Activated CD8-positive, alpha-beta memory T cell treated with anti-CD3 and anti-CD28 coated beads, Interleukin-2, amount 10 ng/mL, durations not matched to agents 7 days and 5 days (primary cell): ENCODE measurements at places on chromosomes 3 and 15. TPM values are rescaled to one million over a fixed set of nuclear protein-coding genes. Genes with fewer than 3 reads are reported as not detected.

GRCh38 chr15:98980899-98981228 is 26.7 kb downstream of the PGPEP1L start:
- no peaks in the 10 kb centered on the region for H3K36me3 ChIP-seq
- H3K27me3 ChIP-seq = no peaks in the 10 kb centered on the region
- H3K4me1 ChIP-seq = no peaks in the 10 kb centered on the region
- no peak for DNase-seq
- no peak overlapping the region for H3K27ac ChIP-seq

The SCAMP5 gene
- 0.94 TPM for total RNA-seq

DNA sequence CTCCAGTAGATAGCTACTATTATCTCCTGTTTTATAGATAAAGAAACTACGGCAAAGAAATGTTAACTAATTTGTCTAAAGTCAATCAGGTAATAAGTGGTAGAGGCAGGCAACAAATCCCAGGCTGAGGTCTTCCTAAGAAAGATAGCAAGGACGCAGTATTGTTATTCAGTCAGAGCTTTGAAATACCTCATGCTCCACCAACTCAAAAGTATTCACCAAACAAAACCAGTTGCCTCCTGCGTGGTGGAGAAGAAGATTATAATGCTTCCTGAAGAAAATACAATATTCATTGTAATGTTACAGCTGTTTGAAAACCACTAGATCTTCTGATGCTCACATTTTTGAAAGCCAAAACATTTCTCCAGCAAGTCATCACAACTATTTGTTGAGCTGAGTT is 138.2 kb upstream of the CNTN4 start:
- DNase-seq = no peak
- no peak overlapping the region for H3K4me3 ChIP-seq
- H3K27ac ChIP-seq = no peak overlapping the region
- H3K4me1 ChIP-seq = no peaks in the 10 kb centered on the region

- H3K4me1 ChIP-seq = no peaks in the 10 kb centered on the region
- H3K27me3 ChIP-seq = no peaks in the 10 kb centered on the region
- no peak overlapping the region for H3K4me3 ChIP-seq
- peaks cover 4% of the 10 kb centered on the region for H3K36me3 ChIP-seq
These were observed 236.6 kb downstream of the TBC1D5 start for GRCh38 chr3:17505856-17506255.

The PTX3 gene
- total RNA-seq = not detected

The ADGRG7 gene
- total RNA-seq = not detected

GRCh38 chr3:95476534-95476933 is 1337.9 kb upstream of the EPHA6 start:
- no peak overlapping the region for H3K4me3 ChIP-seq
- H3K27me3 ChIP-seq = no peaks in the 10 kb centered on the region
- no peak overlapping the region for H3K27ac ChIP-seq
- no peaks in the 10 kb centered on the region for H3K36me3 ChIP-seq
- no peak for DNase-seq

The ARPIN gene
- total RNA-seq = not detected

- H3K36me3 ChIP-seq = peaks cover 4% of the 10 kb centered on the region
- H3K27me3 ChIP-seq = no peaks in the 10 kb centered on the region
- H3K4me1 ChIP-seq = peaks cover 36% of the 10 kb centered on the region
- H3K4me3 ChIP-seq = no peak overlapping the region
These were observed 2.0 kb upstream of the TM2D3 start for GRCh38 chr15:101654171-101654570.

The FSTL1 gene
- 1.3 TPM for total RNA-seq

DNA sequence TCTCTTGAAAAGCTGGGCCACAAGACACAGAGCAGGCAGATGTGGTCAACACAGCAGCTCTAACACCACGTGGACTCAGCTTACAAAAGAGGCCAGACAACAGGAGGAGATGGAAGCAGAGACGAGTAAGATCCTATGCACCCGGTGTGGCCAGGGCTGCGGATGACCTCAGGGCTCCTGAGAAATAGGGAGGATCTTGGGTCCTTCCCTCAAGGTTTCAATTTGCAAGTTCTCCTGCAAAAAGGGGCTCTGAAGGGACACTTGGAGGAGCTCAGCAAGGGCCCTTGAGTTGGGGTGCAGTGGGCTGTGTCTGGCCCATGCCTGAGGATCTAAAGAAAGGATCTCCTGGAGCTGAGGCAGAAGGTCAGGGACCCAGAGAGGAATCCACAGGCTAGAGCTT is 249.5 kb upstream of the IGF1R start:
- no peak for DNase-seq
- no peak overlapping the region for H3K4me3 ChIP-seq
- no peaks in the 10 kb centered on the region for H3K4me1 ChIP-seq
- no peaks in the 10 kb centered on the region for H3K27me3 ChIP-seq
- H3K36me3 ChIP-seq = no peaks in the 10 kb centered on the region

DNA sequence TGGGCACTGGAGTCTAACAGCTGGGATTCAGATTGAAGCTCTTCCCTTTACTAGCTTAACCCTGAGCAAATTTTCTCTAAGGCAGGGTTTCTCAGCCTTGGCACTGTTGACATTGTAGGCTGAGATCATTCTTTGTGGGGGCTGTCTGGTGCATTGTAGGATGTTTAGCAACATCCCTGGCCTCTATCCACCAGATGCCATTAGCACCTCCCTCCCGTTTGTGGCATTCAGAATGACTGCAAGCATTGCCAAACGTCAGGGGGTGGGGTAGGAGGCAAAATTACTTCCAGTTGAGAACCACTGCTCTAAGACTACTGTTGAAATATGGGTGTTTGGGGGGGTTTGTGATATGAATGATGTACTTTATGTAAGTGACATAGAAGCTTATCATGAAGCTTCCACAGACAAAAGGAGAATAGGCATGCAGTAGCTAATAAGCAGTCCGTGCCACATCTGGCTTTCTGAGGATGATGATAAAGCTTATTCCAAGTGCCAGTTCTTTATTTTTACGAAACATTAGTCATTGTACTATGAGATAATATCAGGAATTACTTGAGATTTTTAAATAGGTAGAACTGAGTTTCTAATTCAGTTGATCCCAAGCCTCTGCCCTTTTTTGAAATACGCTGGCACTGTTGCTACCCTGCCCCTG is 39.3 kb downstream of the NKIRAS1 start:
- peaks cover 9% of the 10 kb centered on the region for H3K36me3 ChIP-seq
- H3K27ac ChIP-seq = no peak overlapping the region
- H3K27me3 ChIP-seq = no peaks in the 10 kb centered on the region
- no peak overlapping the region for H3K4me3 ChIP-seq
- DNase-seq = no peak
- peaks cover 2% of the 10 kb centered on the region for H3K4me1 ChIP-seq

The PLSCR2 gene
- total RNA-seq = not detected

DNA sequence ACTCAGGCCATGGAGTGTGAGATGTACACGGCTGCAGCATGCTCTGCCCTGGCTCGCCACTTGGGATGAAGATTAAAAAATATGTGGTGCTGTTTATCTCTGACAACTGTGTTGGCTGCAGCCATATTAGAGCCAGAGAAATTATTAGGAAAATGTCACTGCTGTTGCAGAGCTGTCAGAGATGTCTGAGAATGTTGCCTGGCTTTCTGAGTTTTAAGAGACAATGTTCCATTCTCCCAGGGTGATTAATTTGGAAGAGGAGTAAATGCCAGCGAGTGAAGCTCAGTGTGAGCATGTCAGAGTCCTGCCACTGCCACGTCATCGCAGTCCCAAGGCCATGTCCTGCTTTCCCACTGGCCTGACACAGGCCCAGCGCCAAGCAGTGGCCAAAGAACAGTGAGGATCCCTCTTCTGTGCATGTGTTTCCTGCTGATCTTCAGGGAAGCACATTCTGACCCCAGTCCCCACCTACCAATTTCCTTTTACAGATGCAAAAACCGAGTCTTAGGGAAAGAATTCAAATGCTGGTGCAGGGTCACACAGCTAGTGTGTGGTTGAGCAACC is 370.9 kb downstream of the GABRG3 start:
- no peak overlapping the region for H3K27ac ChIP-seq
- H3K4me3 ChIP-seq = no peak overlapping the region
- H3K4me1 ChIP-seq = no peaks in the 10 kb centered on the region
- H3K27me3 ChIP-seq = no peaks in the 10 kb centered on the region
- DNase-seq = no peak

GRCh38 chr15:33311312-33311971 is 675 bp downstream of the RYR3 start:
- no peaks in the 10 kb centered on the region for H3K36me3 ChIP-seq
- no peak overlapping the region for H3K27ac ChIP-seq
- H3K4me1 ChIP-seq = no peaks in the 10 kb centered on the region

The ALDH1A3 gene
- not detected for total RNA-seq

GRCh38 chr3:80580146-80580545 is 812.3 kb upstream of the ROBO1 start:
- no peaks in the 10 kb centered on the region for H3K4me1 ChIP-seq
- no peak for DNase-seq
- no peak overlapping the region for H3K27ac ChIP-seq

The PRICKLE2 gene
- total RNA-seq = not detected

GRCh38 chr3:22308871-22309270 is 557.9 kb upstream of the ZNF385D start:
- no peaks in the 10 kb centered on the region for H3K27me3 ChIP-seq
- H3K4me3 ChIP-seq = no peak overlapping the region
- no peaks in the 10 kb centered on the region for H3K4me1 ChIP-seq
- no peak for DNase-seq

DNA sequence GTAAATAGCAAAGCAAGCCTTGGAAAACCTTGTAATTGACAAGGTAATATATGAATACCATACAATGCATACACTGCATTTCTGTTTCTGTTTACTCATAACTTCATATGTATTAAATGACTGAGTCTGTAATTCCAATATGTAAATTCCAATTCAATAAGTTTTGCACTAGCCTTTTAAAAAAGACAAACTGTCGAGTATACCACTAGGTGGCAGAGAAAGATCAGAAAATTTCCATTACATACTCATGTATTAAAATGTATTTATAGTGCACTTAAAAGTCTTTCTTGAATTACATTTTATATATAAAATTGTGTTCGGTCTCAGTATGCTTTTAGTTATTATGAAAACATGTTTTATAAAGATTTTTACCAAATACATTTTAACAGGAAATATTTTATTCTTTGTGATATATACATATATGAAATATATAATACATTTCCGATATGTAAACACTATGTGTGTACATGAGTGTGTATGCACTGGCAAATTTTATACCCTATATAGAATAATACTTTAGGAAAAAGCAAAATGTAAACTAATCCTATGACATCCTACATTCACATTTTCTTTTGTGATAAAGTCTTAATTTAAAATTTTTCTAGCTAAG is 216.8 kb downstream of the VGLL3 start:
- no peaks in the 10 kb centered on the region for H3K36me3 ChIP-seq
- no peaks in the 10 kb centered on the region for H3K4me1 ChIP-seq
- H3K27ac ChIP-seq = no peak overlapping the region
- no peak overlapping the region for H3K4me3 ChIP-seq
- no peak for DNase-seq
- H3K27me3 ChIP-seq = no peaks in the 10 kb centered on the region

DNA sequence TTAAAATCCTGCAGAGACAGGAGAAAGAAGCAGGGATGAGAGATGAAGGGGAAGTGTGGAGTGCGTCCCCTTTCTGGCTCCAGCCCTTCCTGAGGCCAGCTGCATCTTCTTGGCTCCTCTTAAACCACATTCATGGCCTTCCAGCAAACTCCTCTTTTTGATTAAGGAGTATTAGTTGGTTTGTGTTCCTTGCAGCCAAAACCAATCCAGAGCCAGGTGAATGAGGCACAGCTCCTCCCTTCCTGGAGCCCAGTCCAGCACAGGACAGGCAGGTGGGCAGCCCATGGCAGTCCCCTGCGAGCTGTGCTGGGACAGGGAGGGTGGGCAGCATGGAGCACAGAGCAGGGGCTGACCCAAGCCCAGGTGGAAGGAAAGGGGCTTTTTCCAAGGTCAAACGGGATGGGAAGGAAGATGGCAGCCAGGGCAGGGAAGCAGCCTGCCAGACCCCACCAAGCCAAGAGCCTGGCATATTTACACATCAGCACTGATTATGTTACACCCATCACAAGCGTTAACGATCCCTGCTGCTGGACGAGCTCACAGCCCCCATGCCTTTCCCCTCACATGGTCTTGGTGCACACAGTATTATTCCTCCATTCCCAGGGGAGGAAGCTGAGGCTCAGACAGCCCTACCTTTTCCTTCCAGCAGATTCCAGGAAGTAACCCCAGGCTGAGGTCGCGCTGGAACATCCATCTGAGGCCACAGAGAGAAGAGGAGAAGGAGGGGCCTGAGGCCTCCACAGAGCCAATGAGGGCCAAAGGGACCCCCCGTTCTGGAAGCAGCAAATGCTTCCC is 175.6 kb downstream of the SMAD6 start:
- DNase-seq = peak; percentile 21
- H3K4me1 ChIP-seq = no peaks in the 10 kb centered on the region
- H3K27ac ChIP-seq = no peak overlapping the region
- H3K27me3 ChIP-seq = peaks cover 23% of the 10 kb centered on the region
- no peaks in the 10 kb centered on the region for H3K36me3 ChIP-seq
- no peak overlapping the region for H3K4me3 ChIP-seq

DNA sequence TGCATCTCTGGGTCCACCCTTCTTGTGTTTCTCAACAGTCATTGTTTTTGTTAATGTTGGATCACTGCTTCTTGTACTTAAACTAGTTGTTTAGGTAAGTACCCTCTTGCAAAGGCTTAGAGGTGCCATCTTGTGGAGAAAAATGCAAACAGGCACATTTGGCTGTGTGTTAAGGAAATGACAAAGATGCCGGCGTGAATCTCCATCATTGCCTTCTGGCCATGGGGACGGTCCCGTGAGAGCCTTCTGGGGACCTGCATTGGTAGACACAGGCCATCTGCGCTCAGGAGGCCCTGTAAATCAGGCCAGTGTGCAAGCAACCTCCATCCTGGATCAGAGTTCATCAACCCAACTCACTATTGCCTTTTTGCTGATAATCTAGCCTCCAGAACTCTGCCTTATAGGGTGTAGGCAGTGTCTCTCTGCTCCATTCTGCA is 158.6 kb upstream of the NR2E3 start:
- peaks cover 25% of the 10 kb centered on the region for H3K27me3 ChIP-seq
- H3K4me1 ChIP-seq = no peaks in the 10 kb centered on the region
- no peak overlapping the region for H3K4me3 ChIP-seq
- H3K36me3 ChIP-seq = no peaks in the 10 kb centered on the region

The SATB1 gene
- total RNA-seq = 164 TPM

The UNC13C gene
- total RNA-seq = not detected
